ENCODE measurements at places on chromosomes 6 and 20. TPM values are rescaled to one million over a fixed set of nuclear protein-coding genes. Genes with fewer than 3 reads are reported as not detected.

DNA sequence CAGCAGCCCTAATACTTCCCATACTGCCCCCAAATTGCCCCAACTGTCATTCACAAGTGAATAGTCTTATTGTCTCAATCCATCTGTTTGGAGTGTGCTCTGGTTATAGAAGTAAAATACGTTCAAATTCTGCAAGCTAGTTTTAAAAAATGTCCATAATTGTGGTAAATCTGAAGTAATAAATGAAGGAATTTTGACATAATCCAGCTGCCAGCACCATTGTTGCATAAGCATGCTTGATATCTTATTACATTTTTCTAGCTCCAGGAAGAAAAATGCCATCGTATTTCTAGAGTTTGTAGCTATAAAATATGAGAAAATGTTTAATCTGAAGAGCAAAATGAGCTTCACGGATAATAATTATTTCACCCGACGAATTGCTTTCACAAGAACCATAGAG, 664.7 kb downstream of the RFPL4B start:
- DNase-seq: peak; percentile 90

GRCh38 chr6:38774929-38775707, 60.0 kb downstream of the DNAH8 start:
- no peak for DNase-seq

DNA sequence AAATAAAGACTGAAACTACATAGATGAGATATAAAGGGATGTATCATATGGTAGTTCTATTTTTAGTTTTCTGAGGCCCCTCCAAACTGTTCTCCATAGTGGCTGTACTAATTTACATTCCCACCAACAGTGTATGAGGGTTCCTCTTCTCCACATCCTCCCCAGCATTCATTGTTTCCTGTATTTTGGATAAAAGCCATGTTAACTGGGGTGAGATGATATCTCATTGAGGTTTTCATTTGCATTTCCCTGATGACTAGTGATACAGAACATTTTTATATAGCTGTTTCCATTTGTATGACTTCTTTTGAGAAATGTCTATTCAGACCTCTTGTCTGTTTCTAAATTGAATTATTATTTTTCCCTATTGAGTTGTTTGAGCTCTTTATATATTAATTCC, 229.3 kb downstream of the RFPL4B start:
- no peak for DNase-seq

GRCh38 chr6:53825532-53826321, 30.9 kb downstream of the LRRC1 start:
- DNase-seq: peak; percentile 18

- DNase-seq: no peak
These were observed 189.0 kb upstream of the SOX4 start for GRCh38 chr6:21404577-21404976.

DNA sequence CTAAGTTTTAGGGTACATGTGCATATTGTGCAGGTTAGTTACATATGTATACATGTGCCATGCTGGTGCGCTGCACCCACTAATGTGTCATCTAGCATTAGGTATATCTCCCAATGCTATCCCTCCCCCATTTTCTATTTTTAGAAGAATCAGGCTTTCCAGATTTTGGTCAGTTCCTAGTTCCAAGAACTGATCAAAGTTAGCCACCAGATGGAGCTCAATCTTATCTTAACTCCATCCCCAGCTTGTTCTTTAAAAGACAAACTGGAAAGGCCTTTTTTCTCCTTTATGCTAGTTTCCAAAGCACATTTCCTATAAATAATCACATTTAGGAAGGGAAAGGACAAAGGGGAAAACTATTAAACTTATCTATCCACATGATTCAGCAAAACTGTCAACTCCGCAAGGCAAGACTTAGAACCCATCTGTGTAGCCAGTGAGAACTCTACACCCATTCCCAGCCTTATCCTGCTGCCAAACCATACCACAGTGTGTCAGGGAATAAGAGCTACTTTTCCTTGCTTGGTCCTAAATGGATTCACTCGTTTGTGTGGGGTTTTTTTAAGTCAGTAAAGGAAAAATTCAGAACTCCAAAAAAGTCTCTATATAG, 22.8 kb upstream of the KHDC1 start:
- peak; percentile 86 for DNase-seq

- DNase-seq: no peak
These were observed 198.7 kb downstream of the GMPR start for GRCh38 chr6:16437095-16437494.

- DNase-seq: peak; percentile 39
These were observed 12.1 kb downstream of the FOXS1 start for GRCh38 chr20:31833130-31833930.

- no peak for DNase-seq
These were observed 48.8 kb downstream of the TRDN start for GRCh38 chr6:123587838-123588545.

DNA sequence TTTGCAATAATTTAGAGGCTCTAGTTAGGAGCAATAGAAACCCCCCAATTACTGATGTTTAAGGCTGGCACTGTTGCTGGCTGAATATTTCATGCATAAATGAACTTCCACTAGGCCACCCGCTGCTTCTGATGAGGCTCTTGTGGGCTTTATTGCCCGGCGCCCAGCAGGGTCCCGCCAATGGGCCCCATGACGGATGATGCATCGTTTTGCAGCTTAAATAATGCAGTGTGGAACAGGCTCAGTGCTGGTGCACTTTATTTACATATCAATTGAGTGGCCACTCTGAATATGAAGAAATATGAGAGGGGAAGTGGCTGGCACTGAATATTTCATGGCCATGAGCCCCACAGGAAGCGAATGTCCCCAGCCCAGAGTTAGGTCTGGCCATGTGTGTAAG, 155.3 kb upstream of the MAFB start:
- no peak for DNase-seq

DNA sequence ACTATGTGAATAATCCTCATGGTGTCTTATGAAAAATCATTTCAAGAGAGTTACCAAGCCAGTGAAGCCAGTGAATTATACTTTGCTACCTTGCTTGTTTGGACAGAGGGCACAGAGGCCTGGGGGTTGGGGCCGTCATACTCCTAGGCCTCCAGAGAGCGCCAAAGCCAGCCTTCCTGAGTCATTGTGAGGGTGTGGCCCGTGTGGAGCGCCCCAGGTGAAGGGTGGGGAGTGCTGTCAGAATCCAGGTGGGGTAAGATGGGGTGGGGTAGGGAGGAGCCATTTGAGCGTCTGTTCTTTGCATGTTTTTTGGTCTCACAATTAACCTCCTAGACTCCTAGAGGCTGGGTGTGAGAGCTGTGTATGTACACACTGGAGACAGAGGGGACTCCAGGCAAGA, 71.1 kb downstream of the PERP start:
- DNase-seq: no peak

The MTFR2 gene
- 6.1 TPM for total RNA-seq

The OVOL2 gene
- not detected for total RNA-seq

The KIF13A gene
- 86.8 TPM for total RNA-seq

The HRH3 gene
- not detected for total RNA-seq

The CD40 gene
- total RNA-seq: 0.45 TPM

The TOX2 gene
- 5.2 TPM for total RNA-seq

The OLIG3 gene
- total RNA-seq: 0.74 TPM
